Vagina (tissue), 2 donors: ENCODE measurements at places on chromosomes 6 and 20. TPM values are rescaled to one million over a fixed set of nuclear protein-coding genes. Genes with fewer than 3 reads are reported as not detected.

The OR2H1 gene
- not detected for total RNA-seq

The CST11 gene
- not detected for total RNA-seq

The SPATS1 gene
- not detected for total RNA-seq

The PGC gene
- total RNA-seq: 3.4 TPM

The RNF144B gene
- total RNA-seq: 6.9 TPM

The SLC2A10 gene
- 21.6 TPM for total RNA-seq

The BPIFB1 gene
- not detected for total RNA-seq

The ANGPT4 gene
- 0.98 TPM for total RNA-seq
